ENCODE measurements at places on chromosomes 16 and 17. TPM values are rescaled to one million over a fixed set of nuclear protein-coding genes. Genes with fewer than 3 reads are reported as not detected.

Gene CCDC144A
- total RNA-seq = 27.3 TPM

Gene SLFN14
- not detected for total RNA-seq

Gene PPP4C
- 221 TPM for total RNA-seq

Gene CACNA1H
- not detected for total RNA-seq

Gene MAP2K6
- 2.5 TPM for total RNA-seq

Gene MT1H
- total RNA-seq = not detected

Gene CTRB1
- not detected for total RNA-seq

Gene NLRC5
- total RNA-seq = 13.5 TPM

Gene OMG
- 0.09 TPM for total RNA-seq

Gene ITGA2B
- total RNA-seq = 0.18 TPM

Gene STH
- not detected for total RNA-seq

Gene TLCD3A
- 13.4 TPM for total RNA-seq

Gene ZFPM1
- 1.7 TPM for total RNA-seq

Gene GUCY2D
- not detected for total RNA-seq

Gene KRT31
- not detected for total RNA-seq

Gene GSDMA
- not detected for total RNA-seq

Gene ZNHIT3
- 30.9 TPM for total RNA-seq

Gene OTOP2
- not detected for total RNA-seq

Gene TUBB3
- total RNA-seq = 157 TPM

Gene SLC13A2
- not detected for total RNA-seq

Gene FN3K
- total RNA-seq = 5.4 TPM

Gene HOXB3
- 9.1 TPM for total RNA-seq

Gene TERB1
- total RNA-seq = under 0.01 TPM

Gene CAVIN1
- 826 TPM for total RNA-seq

Gene ABCC12
- not detected for total RNA-seq

Gene CCL7
- total RNA-seq = not detected

Gene CA4
- total RNA-seq = 0.27 TPM

Gene MAP3K14
- total RNA-seq = 1.8 TPM

Gene NATD1
- total RNA-seq = 1.5 TPM

Gene KRTAP3-2
- total RNA-seq = not detected

Gene AURKB
- 35.2 TPM for total RNA-seq

Gene RANBP10
- 4.6 TPM for total RNA-seq

Gene GPRC5C
- 0.09 TPM for total RNA-seq
